ENCODE measurements at places on chromosomes 5 and 9.
A peak's percentile ranks its signal among the peaks of the same experiment; 100 is the strongest.

DNA sequence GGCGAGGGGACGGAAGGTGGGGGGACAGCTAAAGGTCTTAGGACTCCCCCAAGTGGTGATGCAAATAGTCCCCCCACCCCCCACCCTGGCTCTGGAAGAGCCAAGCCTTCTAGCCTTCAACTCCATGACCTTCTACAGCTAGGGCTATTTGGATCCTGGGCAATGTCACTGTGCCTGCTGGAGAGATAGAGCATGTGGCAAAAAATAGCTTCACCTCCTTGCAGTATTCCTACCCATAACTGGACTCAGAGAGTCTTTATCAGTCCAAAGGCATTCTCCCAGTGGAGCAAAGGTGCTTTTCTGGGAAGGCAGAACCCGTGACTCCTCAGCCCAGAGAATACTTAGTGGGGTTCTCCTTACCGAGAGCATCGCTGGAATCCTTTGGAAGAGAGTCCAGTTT lies 48.9 kb upstream of the PPARGC1B start:
- DNase-seq: no peak

- DNase-seq: no peak
Measured at GRCh38 chr9:90925581-90926257, 124.1 kb downstream of the SYK start.

- no peak for DNase-seq
Measured at GRCh38 chr9:133238272-133238850, 29.3 kb upstream of the OBP2B start.

DNA sequence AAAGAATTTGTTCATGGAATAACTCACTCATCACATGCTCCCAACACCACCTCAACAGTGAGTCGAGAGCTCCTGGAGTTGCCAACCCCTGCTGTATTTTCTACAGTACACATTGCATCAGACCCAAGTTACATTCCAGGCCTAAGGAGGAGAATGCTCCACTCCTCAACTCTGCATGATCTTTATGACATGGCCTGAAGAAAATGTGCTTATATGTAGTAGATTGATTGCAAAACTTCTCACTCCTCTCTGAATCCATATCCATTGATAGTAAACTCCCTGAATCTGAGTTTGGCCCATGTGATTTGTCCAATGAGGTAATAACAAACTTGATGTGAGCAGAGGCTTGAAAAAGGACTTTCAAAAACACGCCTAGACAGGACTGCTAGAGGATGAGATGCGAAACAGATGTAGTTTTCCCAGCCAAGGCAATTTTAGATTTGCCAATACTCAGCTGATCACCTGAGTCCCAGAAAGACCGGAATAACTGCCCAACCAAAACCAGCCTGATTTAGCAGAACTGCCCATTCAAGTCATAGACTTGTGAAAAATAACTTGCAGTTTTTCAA lies 29.0 kb upstream of the PAPPA start:
- DNase-seq: no peak

- no peak for DNase-seq
Measured at GRCh38 chr9:135791431-135792267, 89.7 kb downstream of the KCNT1 start.

GRCh38 chr5:173697931-173698579 lies 81.6 kb upstream of the BOD1 start:
- no peak for DNase-seq

GRCh38 chr5:10685115-10685521 lies 75.9 kb downstream of the DAP start:
- DNase-seq: no peak

- no peak for DNase-seq
Measured at GRCh38 chr9:81719972-81720371, 30.6 kb upstream of the TLE1 start.

DNA sequence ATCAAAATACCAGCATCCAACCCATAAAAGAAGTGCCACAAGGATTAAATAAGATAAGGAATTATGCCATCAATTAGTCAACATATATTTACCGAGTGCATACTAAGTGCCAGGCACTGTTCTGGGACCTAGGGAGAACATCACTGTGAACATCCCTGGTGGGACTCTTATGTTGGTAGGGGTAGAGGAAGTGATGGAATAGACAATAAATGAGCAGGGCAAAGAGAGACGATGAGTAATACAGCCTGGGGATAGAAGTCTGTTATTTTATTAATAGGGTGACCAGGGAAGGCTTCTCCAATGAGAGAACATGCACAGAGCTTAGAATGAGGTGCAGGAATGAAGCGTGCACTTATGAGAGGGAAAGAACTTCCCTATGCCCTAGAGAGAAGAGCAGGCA lies 47.4 kb upstream of the VLDLR start:
- no peak for DNase-seq

- no peak for DNase-seq
Measured at GRCh38 chr5:131281868-131282234, 18.0 kb downstream of the CDC42SE2 start.

DNA sequence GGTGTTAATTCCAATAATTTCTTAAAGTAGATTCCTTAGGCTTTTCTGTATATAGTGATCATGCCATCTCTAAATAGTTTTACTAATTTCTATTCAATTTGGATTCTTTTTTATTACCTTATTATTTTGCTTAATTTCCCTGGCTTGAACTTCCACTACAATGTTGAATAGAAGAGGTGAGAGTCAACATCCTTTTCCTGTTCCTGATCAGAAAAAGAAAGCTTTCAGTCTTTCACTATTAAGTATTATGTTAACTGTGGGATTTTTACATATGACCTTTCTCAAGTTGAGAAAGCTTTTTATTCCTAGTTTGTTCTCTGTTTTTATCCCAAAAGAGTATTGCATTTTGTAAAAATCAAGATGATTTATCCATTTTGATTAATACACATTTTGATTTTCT lies 574.5 kb upstream of the TLE4 start:
- no peak for DNase-seq

DNA sequence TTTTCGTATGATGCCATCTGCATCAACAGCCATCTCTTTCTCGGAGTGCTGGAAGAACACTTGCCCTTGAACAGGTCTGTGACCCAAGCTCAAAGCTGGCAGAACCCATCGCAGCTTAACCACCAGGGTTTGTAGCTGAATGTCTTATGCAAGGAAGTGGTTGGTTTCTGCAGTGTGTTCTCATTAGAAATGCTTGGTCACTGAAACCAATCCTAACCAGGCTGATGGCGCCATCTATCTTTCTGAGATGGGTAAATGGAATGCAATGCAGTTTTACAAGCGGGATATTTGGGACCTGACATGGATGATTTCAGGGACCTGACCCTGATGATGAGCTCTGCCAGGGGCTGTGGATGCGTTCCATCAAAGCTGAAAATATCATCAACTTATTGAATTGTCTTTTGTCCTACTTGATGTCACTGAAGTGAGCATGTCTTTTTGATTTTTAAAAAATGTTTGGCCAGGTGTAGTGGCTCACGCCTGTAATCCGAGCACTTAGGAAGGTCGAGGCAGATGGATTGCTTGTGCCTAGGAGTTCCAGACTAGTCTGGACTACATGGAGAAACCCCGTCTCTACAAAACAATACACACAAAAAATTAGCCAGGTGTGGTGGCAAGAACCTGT lies 28.7 kb downstream of the DMRT3 start:
- DNase-seq: peak; percentile 27

DNA sequence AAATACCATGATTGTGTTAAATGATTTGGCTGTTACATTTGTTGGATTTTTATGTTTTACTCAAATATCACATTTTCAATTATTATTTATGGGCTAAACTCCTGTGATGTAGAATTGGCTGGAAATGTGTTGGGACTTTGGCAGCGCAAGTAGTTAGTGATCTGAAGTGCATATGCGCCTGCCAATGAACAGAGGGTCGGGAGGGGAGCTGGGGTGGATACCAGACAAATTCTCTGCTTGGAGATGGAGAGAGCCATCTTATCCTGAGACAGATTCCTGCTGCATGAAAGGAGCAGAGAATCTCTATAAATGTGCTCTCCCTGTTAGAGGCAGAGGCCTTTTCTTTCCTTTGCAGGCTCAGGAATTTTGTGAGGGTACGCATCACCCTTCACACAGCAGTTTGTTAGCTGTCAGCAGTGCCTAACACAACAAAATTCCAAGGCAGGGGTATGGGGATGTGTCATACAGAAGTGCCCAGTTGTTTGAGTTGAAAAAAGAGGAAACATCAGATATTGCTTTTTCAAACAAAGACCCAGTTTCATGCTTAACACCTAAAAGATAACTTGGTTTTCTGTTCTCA lies 489.1 kb downstream of the CSNK1G3 start:
- DNase-seq: no peak

- no peak for DNase-seq
Measured at GRCh38 chr5:139872052-139872766, 76.6 kb downstream of the PSD2 start.

- peak; percentile 56 for DNase-seq
Measured at GRCh38 chr9:97666907-97667686, 30.0 kb downstream of the XPA start.

DNA sequence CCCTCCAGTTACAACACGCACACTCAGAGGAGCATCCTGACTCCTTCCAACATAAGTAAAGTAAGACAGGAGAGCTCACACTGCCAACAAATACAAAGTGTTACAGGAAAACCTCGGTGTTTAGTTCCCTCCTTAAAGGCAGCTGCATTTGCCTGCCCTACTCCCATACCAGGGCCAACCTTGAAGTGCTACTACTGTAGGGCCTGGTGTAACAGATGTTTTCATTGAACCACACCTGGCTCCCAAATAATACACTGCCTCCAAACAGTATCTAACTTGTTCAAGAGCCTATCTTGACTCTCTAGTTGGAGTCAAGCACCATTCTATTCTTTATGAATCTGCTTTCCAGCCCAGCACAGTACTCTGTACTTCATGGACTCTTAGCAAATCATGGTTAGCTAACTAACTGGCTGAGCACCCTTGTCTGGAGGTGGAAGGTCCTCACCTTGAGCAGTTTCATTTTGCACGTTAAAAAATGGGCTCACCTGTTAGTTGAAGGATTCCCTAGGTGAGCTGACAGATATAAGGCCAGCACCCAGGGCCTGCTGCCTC lies 34.6 kb downstream of the TTC39B start:
- DNase-seq: no peak

DNA sequence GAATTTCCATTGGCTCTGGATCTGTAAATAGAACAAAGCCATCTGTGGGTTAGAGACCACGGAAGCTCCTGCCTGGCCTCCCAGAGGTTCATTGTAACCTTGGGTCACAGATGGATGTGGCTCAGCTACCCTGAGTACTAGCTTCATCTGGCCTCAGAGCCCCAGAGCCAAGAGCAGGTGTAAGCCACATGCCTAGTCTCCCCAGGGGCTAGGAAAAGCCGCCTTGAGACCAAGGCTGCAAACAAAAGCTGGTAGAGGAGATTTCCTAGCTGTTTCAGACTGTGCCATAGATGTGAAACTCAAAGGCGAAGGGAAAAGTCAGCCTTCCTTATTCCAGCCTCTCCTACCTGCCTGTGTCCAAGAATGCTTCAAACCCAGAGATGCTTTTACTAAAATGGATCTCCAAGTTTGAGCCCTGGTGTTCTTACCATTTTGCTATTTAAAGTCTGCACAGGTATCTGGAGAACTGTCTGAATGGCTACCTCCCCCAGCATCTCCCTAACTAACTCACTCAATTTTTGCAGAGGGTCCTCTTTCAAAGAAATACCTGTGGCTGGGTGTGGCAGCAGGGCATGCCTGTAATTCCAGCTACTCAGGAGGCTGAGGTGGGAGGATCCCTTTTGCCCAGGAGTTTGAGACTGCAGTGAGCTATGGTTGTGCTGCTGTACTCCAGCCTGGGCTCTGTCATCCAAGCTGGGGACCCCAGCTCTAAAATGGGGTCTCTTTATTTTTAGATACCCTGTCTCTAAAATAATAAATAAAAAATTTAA lies 42.3 kb upstream of the MAP1B start:
- DNase-seq: no peak

DNA sequence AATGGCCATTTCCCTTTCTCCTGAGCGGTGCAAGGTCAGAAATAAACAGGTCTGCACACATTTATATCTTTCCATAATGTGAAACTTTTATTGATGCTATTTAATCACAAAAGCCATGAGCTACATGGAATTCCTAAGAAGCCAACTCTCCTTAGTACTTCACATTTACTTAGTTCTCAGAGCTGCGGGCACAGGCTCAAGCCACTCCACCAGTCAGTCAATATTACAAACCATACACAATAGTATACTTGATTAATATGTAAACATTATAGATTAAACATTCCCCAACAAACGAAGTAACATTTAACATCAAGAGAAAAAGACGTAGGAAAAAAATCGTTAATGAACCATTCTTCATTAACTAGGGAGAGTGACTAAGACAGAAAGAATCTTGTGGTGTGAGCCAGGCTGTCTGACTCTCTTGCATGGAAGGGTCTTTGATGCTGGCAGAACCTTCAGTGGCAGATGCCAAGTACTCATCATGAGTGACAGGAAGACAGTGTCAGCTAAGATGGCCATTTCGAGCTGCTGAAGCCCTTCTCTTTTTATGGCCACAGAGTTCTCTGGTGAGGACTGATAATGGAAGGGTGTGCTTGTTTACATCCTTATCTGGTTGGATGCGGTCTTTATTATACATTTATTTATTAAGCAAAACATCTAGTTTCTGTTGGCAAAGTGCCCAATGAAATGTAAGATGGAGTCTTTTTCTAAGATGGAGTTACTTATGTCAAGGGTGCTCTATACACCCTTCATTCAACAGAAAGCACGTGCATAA lies 115.5 kb upstream of the TUT7 start:
- no peak for DNase-seq

DNA sequence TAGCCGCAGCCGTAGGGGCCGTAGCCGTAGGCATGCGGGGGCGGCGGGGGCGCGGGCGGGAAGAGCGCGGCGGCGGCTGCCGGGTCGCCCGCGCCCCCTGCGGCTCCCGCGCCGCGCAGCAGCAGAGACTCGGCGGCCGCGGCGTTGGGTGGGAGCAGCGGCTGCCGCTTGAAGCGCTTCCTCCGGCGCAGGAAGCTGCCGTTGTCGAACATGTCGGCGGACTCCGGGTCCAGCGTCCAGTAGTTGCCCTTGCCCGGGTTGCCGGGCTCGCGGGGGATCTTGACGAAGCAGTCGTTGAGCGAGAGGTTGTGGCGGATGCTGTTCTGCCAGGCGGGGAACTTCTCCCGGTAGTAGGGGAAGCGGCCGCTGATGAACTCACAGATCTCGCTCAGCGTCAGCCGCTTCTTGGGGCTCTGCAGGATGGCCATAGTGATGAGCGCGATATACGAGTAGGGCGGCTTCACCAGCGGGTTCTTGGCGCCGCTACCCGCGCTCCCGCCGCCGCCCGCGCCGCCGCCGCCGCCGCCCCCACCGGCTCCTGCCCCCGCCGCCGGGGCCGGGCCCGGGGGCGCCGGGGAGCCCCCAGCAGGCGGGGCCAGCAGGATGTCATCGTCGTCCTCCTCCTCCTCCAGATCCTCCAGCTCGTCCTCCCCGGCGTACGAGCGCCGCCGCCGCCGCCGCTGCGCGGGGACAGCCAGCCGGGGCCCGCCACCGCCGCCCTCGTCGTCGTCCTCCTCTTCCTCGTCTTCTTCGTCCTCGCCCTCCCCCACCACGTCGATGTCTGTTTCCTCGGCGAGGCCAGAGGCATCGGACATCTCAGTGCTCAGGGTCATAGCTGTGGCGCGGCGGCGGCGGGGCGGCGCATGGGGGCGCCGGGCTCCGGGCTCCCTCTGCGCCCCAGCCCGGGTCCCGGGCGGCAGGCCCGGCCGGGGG lies 781 bp downstream of the FOXD1 start:
- no peak for DNase-seq
